ENCODE measurements at places on chromosomes 4 and X.

GRCh38 chrX:106919932-106920452 is at the start of gene CLDN2:
CLDN2 (plus strand) TSS chrX:106920402; CDS start chrX:106928229, 7,827 bp downstream.
- DNase-seq, result no peak

GRCh38 chr4:95267081-95267480 is 281.7 kb downstream of the UNC5C start:
- no peak for DNase-seq

GRCh38 chr4:5568931-5569330 is 139.4 kb downstream of the EVC2 start:
- DNase-seq, result no peak

DNA sequence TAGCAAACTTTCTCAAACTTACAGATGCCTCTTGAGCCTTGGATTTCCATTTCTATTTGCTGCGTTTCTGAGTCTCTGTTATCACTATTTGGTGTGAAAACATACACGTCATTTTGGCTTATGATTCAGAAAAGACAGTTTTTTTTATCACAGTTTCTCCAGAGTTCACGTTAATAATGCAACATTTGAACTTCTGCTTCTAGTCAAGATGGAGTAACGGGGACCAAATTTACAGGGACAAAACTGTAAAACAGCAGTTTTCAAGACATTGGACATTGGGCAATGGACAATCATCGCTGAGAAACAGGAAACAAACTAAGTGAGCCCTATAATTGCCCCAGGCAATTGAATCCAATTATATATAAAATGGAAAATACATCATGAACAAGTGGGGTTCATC is 36.2 kb upstream of the TASL start:
- DNase-seq, result no peak

GRCh38 chr4:171130256-171130801 is 682.9 kb upstream of the GALNTL6 start:
- DNase-seq, result no peak

- DNase-seq, result no peak
Measured at GRCh38 chrX:101171883-101172400, 47.6 kb upstream of the DRP2 start.
